Mucosa of gallbladder (tissue), 1 donor: ENCODE measurements at places on chromosomes 12 and 14. TPM values are rescaled to one million over a fixed set of nuclear protein-coding genes. Genes with fewer than 3 reads are reported as not detected.

GRCh38 chr14:49594347-49595091 lies 4.2 kb upstream of the LRR1 start:
- no peak for DNase-seq

- no peak for DNase-seq
Observed at GRCh38 chr14:30751646-30752416, 122.5 kb upstream of the COCH start.

GRCh38 chr12:34379142-34379541 lies 356.8 kb downstream of the ALG10 start:
- no peak for DNase-seq

DNA sequence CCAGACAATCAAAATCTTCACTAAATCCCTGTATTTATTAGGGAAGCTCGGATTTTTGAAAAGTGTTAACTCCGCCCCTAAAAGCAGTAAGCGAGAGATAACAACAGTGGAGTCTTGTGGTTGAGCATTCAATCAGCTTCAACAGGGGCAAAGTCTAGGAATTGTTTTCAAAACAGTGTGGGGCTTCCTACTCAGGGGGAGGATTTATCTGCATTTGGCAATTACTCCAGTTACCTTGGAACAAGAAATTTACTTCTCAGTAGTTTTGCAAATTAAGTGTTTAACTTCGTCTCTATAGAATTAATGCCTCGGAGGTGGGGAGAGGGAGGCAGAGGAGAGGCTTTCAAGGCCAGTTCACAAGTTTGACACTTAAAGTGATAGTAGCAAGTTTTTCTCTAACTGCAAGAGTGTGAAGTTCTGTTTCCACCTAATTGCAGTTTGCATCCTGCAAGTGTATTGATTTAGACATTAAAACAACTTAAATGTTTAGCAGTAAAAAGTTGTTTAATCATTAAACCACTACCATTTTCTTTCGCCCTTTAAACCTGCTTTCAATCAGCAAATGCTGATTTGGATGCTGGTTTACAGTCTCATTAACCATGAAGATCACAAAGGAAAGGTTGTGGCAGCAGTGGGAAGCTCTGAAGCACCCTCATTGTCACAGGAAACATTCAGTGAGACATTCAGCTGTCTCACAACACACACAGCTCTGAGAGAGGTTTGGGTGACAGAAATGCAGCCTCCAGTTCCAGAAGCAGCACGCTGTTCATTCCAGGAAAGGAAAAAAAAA lies 102.0 kb downstream of the HMGA2 start:
- no peak for DNase-seq

DNA sequence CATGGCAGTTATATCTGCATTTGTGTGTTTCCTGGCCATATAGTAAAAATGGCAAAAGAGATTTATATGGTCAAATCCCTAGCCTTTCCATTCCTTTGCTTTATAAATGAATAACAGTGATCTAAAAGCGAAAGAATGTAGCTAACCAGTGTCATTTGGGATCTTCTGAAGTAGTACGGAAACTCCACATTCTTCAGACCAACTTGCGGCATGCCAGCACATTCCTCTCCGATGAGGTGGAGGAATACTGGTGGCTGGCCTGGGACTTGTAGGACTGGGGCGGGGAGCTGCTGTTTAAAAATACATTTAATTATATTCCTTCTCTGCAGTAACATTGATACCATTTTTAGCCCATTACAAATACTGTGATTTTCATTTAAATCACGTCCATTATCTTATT lies 85.3 kb downstream of the SAMD4A start:
- peak; percentile 89 for DNase-seq

DNA sequence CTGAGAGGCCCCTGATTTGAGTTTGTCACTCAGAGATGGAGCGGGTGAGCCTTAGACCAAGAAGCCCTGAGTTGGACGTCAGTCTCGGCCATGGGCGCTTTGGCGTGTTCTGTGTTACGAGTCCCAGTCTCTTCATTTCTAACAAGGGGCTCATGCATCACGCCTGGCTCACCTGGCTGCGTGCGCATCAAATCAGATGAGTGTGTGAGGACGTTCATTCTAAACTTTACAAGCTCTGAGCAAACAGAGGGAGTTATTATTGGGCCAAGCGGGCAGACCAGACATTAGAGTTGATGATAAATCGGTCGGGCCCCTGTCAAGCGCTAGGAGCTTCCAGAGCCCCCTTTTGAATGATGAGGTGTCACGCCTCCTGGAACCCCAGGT lies 117.2 kb downstream of the CALM1 start:
- DNase-seq = no peak

DNA sequence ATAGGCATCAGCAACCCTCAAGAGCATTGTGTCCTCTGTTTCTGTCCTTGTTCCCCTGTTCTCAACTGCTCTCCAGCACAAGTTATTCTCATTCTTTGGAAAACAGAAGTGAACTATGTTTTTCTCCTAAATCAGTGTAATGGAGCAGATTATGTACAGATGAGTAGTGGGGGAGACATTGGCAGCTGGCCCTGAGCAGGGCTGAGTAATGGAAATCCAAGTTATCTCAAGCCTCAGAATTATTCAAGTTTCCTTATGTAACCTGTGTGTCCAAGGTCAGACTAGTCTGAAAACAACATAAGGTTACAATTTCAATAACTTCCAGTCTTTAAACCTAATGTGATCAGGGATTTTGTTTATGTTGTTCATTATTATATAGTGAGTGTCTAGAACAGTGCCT lies 116.1 kb upstream of the FUT8 start:
- no peak for DNase-seq

DNA sequence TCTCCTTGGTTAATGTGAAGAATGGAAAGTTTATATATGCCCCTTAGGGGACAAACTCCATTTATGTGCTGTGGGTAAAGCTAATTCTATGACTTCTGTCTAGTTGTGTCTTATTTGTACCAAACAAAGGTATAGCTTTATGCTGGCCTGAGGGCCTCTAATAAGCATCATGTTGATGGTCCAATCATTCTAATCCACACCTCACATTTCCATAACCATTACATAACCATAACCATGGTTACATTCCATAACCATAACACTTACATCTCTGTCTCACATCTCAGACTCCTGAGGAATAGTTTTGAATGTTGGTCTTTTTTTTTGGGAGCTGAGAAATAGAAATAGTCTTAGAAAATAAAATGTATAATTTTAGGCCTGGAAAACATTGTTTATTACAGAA lies 1097.1 kb downstream of the FLRT2 start:
- DNase-seq = no peak

DNA sequence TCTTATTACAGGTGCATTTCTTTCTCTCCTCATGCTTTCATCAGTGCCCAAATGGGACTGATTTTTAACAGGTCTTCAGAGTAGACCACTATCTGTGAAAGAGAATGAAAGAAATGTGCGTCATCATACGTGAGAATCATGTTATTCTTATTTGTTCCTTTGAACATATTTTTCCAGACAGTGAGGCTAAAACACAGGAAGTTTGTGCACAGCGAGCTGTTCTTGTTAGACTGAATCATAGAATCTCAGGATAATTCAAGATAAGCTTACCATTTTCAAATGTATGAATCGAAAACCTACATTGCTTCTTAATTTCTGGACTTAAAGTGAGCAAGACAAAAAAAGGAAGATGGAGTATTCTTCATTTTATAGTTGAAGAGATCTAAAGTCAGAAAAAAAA lies 383.1 kb downstream of the EGLN3 start:
- DNase-seq = no peak

The CLEC4E gene
- 7.8 TPM for total RNA-seq

- DNase-seq = no peak
Observed at GRCh38 chr12:71641390-71641789, 22.3 kb downstream of the ZFC3H1 start.

The PGF gene
- total RNA-seq = 4.6 TPM

- no peak for DNase-seq
Observed at GRCh38 chr12:42364692-42365091, 38.7 kb downstream of the PPHLN1 start.

DNA sequence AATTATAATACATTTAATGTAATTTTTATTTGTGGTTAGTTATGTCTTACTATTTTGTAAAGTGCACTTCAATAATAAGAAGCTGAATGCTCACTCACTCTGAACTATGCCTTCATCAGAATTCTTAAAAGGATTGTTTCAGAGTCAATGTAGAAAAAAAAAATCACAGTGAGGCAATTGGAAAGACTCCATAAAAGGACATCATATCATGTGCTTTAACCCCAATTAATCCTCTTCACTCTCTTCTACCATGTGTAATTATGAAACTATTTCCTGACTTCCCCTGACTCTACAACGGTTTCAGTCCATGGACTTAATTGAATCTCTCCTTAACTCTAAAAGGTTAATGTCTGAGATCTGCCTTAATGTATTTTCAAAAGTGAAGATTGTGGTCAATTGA lies 250.4 kb upstream of the ALG10 start:
- DNase-seq = no peak

GRCh38 chr12:50197297-50197727 lies 30.1 kb upstream of the CERS5 start:
- DNase-seq = no peak

The E2F7 gene
- 0.55 TPM for total RNA-seq

DNA sequence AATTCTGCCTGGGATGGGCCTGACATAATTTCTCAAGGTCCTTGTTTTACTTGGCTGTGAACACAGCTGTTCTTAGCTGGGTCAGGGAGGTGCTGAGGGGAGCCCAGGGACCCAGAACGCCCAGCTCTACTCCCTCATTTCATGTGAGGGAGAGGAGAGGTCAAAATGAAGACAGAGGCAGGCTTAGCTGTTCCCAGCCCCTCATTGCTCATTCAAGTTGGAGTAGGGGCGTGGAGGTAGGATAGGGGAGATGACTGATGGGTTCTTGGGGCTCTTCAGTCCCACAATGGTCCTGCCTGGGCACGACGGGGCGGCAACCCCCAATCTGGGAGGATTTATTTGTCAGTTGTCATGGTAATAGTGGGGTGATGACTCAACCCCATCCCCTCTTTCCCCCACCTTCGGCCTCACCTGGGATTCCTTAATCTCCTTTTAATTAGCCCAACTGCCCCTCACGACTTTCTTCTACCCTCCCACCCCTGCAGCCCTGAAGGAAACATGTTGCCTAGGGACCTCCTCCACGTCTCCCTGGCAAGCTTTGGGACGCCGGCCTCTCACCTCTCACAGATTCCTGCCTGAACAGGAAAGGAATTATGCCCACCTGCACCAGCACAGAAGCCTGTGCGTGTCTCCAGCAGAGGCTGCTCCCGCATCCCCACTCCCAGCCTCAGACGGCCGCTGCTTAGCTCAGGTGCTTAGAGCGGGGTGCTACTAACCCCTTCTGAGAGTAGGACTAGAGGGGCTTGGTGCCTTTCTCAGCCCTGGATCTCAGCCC lies 10.2 kb downstream of the SPRYD3 start:
- DNase-seq = no peak

The CDH24 gene
- total RNA-seq = 22.1 TPM

- no peak for DNase-seq
Observed at GRCh38 chr14:54425068-54425467, 16.1 kb downstream of the CNIH1 start.

The ADCY6 gene
- 69.9 TPM for total RNA-seq

The WSCD2 gene
- 0.26 TPM for total RNA-seq

DNA sequence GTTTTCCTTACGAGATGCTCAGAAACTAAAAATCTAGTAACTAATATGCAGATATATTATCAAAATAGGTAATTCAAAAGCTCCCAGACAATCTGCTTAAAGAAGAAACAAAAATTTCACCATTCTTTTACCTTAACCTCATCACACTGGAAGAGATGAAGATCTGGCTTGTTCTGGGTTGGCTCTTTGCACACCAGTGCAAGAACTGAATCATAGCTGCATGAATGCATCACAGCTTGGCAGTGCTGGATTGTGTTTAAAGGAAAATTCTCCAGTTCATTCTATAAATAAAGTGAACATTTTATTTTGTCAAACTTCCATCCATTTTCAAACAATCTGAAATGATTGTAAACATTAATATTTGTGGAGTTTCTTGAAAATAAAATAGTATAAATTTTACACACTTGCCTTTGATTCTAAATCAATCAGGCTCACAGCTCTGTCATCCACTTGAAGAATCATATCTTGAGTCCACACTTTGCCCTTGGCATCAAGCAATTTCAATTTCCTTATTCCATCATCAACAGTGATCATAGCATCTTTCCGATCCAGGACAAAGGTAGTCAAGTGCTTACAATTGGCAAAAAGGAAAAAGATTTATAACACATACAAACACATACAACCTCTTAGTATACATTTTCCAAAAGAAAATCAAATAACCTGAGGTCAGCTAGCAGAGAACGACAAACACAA lies 119.8 kb downstream of the EPS8 start:
- no peak for DNase-seq
